ENCODE measurements at places on chromosomes 2 and 18.

GRCh38 chr18:49161627-49162026 lies 210.9 kb upstream of the SMAD7 start:
- DNase-seq, result no peak

- DNase-seq, result no peak
Measured at GRCh38 chr2:105143467-105144151, 97.9 kb upstream of the GPR45 start.

- DNase-seq, result no peak
Measured at GRCh38 chr2:176633754-176634153, 364.5 kb downstream of the MTX2 start.

- DNase-seq, result peak; percentile 59
Measured at GRCh38 chr2:105454801-105455485, 56.1 kb upstream of the FHL2 start.

- no peak for DNase-seq
Measured at GRCh38 chr2:168155046-168155445, 92.3 kb downstream of the STK39 start.

GRCh38 chr2:201919308-201919634 lies 112.9 kb downstream of the CDK15 start:
- DNase-seq, result no peak

DNA sequence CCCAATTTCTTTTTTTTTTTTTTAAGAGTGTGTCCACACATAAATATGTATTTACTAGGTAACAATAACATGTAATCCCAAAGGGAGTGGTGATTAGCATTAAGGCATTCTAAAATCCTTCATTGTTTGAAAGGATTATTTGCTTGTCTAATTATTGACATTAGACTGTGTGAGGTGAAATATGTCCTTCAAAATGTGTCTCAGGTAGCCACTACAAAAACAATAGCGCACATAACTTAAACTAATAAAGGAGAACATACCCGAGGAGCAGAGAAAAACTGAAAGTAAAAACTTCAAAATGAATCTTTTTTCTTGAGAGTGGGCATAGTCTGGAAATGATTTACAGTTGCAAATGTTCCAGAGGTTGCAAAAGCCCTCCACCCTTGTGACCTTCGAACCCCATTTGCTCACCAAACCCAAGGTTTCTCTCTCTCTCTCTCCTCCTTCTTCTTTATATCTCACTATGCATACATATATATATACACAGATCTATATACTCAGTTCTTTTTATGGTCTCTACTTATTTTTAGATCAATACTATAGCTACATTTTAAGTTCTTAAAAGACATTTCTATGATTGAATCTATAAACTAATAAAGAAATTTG lies 24.4 kb upstream of the FRZB start:
- DNase-seq, result no peak

DNA sequence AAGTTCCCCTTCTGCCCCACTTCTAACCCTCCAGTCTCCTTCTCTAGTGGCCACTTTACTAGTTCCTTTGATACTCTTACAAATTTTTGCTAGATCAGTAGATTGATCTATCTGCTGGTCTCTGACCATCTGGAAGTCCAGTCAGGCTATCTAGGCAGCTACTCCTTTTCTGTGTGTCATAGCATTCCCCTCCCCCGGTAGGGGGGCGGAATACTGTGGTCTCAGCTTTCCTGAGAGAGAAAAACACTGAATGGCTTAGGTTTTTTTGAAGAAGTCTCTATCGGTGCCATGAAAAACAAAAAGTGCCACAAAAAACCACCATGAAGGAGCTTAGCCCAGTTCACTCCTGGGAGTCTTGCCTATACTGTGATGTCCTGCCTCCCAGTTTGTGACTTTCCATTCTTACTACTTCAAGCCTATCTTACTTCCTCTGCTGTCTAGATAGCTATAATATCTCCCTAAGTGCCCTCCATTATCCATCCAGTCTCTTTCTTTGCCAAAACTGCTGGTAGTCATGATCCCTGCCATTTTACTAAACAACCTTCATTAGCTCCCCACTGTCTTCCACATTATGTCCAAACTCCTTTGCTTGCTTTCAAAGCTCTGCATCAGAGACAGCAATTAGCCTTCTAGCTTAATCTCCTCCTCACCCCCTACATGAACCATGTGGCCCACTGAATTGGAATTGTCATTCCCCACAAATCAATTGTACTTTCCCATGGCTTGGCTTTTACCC lies 29.9 kb downstream of the TPGS2 start:
- DNase-seq, result no peak

DNA sequence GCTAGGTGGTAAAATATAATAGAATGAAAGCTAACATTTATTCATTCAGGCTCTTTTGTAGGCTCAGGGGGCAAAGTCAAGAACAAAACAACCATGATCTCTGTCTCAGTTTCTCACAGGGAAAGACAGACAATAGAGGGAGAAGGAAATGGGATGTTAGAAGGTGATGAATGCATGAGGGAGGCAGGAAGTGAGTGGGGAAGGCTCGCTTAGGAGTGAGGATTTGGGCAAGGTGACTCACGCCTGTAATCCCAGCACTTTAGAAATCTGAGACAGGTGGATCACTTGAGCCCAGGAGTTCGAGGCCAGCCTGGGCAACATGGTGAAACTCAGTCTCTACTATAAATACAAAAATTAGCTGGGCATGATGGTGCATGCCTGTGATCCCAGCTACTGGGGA lies 88.4 kb downstream of the CTIF start:
- no peak for DNase-seq

DNA sequence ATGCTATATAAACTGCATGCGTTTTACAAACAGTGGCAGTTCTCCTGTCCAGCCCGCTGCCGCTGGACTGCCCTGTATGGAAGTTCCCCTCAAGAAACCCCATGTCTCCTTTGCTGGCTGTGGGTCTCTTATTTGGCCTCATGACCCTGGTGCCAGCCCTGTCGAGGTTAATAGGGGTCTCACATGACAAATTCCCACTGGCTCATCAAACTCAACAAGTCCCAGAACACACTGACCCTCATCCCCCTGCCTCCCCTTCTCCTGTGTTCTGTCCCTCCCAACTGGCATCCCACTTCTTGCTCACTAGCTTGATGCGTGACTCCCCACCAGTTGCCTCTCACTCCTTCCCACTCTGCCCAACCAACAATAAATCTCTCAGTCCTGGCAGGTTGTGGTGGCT lies 137.6 kb upstream of the HS6ST1 start:
- DNase-seq, result no peak

Measured in HS-27A (cell line).